Hindlimb muscle (tissue), 1 donor: ENCODE measurements at places on chromosomes 11 and 22.

DNA sequence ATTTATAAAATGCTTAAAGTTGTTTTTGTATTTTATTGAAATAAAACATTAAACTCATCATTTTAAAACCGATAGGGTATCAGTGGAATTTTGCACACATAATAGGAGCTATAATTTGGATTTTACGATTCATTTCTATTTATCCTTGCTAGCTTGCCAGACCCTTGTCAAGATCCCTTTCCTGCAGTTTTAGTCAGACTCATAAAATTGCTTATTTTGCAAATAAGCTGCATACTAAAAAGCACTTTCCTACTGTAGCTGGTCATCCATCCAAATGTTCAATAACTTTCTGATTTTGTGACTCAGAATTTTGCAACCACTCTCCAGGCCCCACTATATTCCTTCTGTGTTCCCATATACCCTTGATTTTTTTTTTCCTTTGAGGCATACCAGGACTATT, 239.2 kb upstream of the CTSC start:
- no peak for DNase-seq

GRCh38 chr11:76793391-76794291, 10.5 kb downstream of the TSKU start:
- no peak for DNase-seq

DNA sequence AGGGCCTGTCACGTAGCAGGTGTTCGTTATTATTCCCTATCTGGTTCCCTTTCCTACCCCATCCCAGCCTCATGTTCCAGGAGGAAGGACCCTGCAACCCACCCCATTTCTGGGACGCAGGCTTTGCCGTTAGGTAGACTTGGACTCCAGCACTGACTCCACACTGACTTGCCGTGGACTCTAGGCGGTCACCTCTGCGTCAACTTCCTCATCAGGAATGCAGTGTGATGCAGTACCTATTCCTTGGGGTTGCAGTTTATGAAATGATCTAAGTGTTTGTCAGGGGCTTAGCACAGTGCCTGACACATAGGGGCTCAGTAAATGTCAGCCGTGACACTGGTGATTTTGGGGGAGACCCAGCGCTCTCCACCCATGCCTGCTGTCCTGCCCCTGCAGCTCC, 16.8 kb downstream of the DGKZ start:
- no peak for DNase-seq

- no peak for DNase-seq
Observed at GRCh38 chr22:36961626-36962025, 48.2 kb downstream of the CSF2RB start.

DNA sequence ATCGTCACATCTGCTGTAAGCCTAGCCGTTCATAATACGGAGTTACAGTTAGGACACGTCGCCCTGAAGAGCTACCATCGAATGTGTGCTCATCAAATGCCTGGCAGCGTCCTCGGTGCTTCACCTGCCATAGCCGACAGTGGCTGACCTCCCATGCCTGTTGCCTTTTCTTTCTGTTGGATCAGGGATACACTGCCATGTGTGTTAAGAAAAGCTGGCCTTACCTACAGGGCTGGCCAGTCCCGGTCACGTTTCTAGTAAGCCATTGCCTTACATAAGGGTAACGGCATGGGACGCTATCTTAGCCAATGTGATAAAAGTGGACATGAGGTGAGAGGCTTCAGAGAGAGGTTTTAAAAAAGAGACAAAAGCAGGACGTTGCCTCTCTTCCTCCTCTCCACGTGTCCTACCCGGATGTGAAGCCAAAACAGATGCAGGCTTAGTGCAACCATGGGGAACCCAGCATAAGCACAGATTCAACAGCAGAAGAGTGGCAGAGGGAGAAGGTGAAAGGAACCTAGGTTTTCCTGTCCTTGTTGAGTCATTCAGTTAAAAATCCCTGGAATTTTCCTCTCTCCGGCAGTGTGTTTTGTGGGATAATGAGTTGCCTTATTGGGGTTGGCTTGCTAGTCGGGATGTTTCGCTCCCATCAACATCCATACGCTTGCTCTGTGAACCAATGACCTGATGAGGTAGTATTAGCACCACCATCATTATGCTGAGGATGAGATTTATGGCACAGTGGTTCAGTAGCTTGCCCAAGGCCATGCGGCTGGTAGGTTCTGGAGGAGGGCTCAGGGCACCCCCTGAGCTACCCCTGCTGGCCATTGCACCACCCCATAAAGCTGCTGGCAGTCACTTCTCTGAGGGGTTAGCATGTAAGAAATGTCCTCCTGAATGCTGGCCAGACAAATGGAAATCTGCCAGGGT, 67.4 kb upstream of the B3GAT1 start:
- no peak for DNase-seq
